NCI-H82 (cell line): ENCODE measurements at places on chromosomes 5 and 9.

- DNase-seq, result no peak
Observed at GRCh38 chr9:13228431-13228830, 51.1 kb downstream of the MPDZ start.

DNA sequence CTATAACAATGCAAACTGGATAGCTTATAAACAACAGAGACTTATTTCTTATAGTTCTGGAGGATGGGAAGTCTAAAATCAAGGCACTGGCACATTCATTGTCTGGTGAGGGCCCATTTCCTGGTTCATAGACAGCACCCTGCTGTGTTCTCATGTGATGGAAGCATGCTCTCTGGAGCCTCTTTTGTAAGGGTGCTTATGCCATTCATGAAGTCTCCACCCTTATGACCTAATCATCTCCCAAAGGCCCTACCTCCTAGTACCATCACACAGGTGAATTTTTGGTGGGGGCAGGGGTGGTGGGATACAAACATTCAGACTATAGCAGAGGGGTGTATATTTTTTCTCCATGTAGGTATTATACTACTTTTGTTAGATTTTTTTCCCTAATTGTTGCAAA, 92.4 kb downstream of the UNC13B start:
- no peak for DNase-seq

- peak; percentile 45 for DNase-seq
Observed at GRCh38 chr5:102865510-102866236, 110.6 kb downstream of the PAM start.

GRCh38 chr9:98342820-98343210, 87.4 kb upstream of the TBC1D2 start:
- DNase-seq, result no peak

GRCh38 chr9:111728143-111728542, 66.6 kb downstream of the SHOC1 start:
- DNase-seq, result no peak

DNA sequence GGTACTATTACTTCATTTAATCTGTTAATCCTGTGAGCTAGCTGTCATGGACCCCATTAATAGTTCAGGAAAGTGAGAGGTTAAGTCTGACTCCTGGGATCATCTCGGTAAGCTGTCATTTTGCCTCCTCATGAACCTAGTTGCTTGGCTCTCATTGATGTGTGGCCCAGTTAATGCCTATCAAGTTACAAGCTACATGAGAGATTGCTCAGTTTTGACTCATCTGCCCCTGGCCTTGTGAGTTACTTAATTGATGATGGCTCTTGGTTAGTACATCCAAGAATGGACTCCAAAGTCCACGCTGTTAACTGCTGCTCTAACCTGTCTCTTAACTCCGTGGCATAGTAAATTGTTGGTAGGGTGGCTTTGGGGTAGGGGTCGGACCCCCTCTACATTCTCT, 23.9 kb downstream of the LARP1 start:
- DNase-seq, result no peak

DNA sequence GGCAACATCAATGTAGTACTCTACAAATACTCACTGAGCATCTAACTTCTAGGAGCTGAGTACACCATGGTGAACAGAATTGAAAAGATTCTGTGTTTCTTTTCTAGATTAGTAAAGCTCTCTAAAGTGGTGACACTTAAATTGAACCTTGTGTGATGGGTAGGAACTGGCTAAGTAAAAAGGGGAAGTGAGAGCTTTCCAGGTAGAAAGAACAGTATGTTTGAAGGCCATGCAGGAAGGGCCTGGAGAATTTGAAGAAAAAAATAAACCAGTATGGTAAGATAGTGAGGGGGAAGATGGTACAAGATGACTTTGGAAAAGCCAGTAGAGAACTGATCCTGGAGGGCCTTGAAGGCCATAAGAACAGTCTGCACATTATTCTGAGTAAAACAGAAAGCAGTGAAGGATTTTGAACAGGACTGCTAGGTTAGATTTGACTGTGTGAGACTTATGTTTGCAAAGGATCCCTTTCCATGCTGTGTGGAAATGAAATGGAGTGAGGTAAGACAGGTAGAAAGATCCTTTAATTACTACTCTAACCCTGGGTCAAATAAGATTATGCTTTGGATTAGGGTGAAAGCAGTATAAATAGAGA, 46.7 kb upstream of the UBQLN1 start:
- DNase-seq, result no peak

DNA sequence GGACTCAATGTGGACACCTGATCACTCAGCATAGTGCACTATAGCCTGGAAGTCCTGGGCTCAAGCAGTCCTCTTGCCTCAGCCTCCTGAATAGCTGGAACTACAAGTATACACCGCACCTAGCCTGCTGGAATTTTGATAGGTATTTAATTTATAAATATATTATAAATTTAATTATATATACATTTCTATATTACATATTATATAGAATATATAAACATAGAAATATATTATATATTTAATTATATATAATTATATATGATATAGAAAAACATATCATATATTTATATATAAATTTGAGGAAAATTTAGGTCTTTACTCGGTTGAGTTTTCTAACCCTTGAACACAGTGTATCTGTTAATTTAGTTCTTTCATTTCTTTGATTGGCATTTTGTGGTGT, 15.2 kb upstream of the PSIP1 start:
- no peak for DNase-seq
